ENCODE measurements at places on chromosomes 2 and 18. TPM values are rescaled to one million over a fixed set of nuclear protein-coding genes. Genes with fewer than 3 reads are reported as not detected.

CAPG gene
- 417 TPM for total RNA-seq

VIT gene
- not detected for total RNA-seq

ASXL3 gene
- not detected for total RNA-seq

SH3RF3 gene
- total RNA-seq: 6.1 TPM

ARHGAP15 gene
- total RNA-seq: not detected

TPO gene
- not detected for total RNA-seq

C1GALT1C1L gene
- 4.6 TPM for total RNA-seq

- peak; percentile 3 for DNase-seq
- no peak overlapping the region for H3K27ac ChIP-seq
- no peaks in the 10 kb centered on the region for H3K4me1 ChIP-seq
- no peak overlapping the region for H3K4me3 ChIP-seq
- peaks cover 35% of the 10 kb centered on the region for H3K27me3 ChIP-seq
Observed at GRCh38 chr18:47254341-47254939, 3.0 kb upstream of the SKOR2 start.

DNA sequence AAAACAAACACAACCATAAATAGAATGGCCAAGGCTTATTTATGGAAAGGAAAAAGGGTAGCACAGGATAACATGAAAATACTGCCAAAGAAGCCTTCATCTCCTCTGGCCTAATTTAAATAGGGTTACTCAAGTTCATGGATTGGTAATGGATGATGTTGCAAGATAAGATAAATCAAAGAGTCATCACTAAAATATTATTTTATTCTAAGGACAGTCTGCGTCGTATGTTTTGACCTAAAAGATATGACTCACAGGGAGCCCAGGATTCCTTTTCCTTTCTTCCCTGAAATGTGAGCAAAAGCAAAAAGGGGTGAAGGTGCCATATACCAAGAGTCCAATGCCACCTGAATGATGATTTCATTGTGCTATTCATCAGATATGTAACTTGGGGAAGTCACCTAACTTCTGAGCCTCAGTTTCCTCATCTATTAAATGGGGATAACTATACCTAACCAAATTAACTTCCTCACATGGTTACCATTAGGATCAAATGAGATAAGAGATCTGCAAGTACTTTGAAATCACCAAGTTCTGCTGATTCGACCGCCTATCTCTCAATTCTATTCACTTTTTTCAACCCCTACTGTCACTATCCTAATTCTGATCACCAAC, 137.7 kb downstream of the THADA start:
- peaks cover 4% of the 10 kb centered on the region for H3K36me3 ChIP-seq
- H3K27me3 ChIP-seq: no peaks in the 10 kb centered on the region
- no peak overlapping the region for H3K4me3 ChIP-seq

- H3K4me1 ChIP-seq: no peaks in the 10 kb centered on the region
- no peaks in the 10 kb centered on the region for H3K36me3 ChIP-seq
- H3K27me3 ChIP-seq: no peaks in the 10 kb centered on the region
Observed at GRCh38 chr2:187228986-187229385, 219.1 kb downstream of the CALCRL start.

DNA sequence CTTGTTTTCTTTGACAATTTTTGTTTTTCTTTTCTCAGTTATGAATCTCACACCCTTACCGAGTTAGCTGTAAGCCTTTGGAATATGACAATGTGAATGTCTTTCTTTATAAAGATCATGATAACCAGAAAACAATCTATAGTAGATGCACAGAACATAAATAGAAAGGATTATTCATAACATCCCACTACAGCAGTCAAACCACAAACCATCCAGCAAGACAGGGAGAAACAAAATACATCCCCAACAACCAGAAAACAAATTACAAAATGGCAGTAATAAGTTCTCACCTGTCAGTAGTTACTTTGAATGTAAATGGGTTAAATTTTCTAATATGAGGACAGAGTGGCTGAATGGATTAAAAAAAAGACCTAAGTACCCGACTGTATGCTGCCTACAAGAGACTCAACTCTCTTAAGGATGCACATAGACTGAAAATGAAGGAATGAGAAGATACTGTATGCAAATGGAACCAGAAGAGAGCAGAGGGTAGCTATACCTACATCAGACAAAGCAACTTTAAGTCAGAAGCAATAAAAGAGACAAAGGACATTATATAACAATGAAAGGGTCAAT, 124.6 kb downstream of the ZNF532 start:
- H3K27ac ChIP-seq: no peak overlapping the region
- no peaks in the 10 kb centered on the region for H3K36me3 ChIP-seq
- H3K4me3 ChIP-seq: no peak overlapping the region
- H3K4me1 ChIP-seq: 0 out of 2 replicates have a peak, but pooled peaks cover 7% of the 10 kb centered on the region
- H3K27me3 ChIP-seq: no peaks in the 10 kb centered on the region

GRCh38 chr2:10912796-10913455, 1.2 kb downstream of the KCNF1 start:
- H3K27me3 ChIP-seq: 0 out of 2 replicates have a peak, but pooled peaks cover 4% of the 10 kb centered on the region
- H3K27ac ChIP-seq: no peak overlapping the region
- no peak for DNase-seq
- H3K4me3 ChIP-seq: no peak overlapping the region

DNA sequence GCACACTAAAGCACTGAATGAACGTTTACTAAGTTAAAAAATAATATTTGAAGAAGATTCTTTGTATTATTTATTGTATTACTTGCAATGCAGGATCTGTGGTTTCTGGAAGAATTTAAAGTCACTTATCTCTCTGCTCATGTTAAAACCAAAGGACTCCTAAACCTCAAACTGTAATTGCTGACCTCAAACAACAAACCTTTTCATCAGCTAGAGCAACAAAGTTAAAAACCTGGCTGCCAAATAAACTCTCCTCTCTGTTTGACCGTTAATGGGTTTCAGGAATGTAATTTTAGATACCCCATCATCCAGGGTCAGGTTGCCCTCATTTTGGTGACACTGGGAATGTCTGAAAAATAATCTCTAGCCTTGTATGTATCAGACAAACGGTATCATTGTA, 239.1 kb downstream of the TGIF1 start:
- no peak for DNase-seq
- no peak overlapping the region for H3K4me3 ChIP-seq
- H3K36me3 ChIP-seq: no peaks in the 10 kb centered on the region
- H3K27me3 ChIP-seq: no peaks in the 10 kb centered on the region

DNA sequence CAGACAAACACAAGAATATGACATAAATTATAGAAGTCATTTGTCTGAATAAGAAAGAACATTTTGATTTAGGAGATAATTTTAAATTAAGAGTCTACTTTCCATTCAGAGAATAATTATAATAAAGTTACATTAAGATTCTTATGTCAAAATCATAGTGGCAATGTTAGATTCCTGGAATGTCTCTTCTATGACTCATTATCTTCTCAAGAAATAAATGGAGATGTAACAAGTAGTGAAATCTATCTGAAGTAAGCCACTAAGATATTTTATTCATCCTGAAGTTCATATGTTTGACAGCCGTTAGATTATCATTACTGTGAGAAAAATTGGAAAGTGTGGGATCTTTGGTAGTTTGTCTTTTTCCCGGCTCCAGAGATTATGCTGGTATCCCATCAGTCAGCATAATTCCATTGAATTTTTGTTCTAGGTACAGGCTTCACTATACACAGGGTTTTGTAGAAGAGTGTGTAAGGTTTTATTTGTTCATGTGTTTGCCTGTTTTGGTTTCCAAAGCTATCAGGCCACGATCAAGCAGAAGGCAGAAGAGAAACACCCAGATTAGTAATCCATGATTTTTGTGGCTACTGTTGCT, 1246.6 kb upstream of the LRRTM1 start:
- no peaks in the 10 kb centered on the region for H3K4me1 ChIP-seq
- DNase-seq: no peak
- no peaks in the 10 kb centered on the region for H3K36me3 ChIP-seq
- H3K27ac ChIP-seq: no peak overlapping the region
- H3K27me3 ChIP-seq: no peaks in the 10 kb centered on the region
- H3K4me3 ChIP-seq: no peak overlapping the region

GRCh38 chr18:70337139-70337972, 48.5 kb downstream of the SOCS6 start:
- DNase-seq: peak; percentile 59
- peaks cover 42% of the 10 kb centered on the region for H3K4me1 ChIP-seq
- H3K4me3 ChIP-seq: peak overlapping the region; percentile 15
- H3K27ac ChIP-seq: peak overlapping the region; percentile 95
- H3K36me3 ChIP-seq: peaks cover 54% of the 10 kb centered on the region

DNA sequence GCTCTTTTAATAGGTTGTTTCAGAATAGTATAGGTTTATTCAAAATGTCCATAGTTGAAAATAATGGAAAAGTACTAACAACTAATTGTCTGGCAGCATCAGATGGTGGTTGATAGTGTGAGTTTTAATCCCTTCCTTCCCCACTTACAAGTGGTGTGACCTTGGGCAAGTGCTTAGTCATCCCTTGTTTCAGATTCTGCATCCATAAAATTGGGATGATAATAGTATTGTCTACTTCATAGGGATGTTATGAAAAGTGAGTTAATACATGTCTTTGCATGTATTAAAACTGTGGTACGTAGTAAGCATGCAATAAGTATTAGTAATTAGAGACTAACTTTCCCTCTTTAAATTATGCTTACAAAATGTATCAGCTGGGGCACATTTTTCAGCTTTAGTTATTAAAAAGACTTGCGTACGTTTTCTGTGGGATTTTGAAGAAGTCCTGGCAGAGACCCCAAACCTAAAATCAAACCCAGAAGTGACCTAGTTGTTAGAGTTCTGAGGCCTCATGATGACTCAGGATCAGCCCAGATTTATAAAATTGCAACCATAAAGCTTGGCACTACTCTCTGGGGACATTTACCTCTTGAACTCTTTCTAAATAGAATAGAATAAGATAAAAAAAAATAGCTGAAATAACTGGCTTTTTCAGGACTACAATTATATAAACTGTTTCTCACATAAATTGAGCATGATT, 8.6 kb downstream of the ITGA4 start:
- no peaks in the 10 kb centered on the region for H3K4me1 ChIP-seq
- no peak overlapping the region for H3K4me3 ChIP-seq
- no peaks in the 10 kb centered on the region for H3K27me3 ChIP-seq
- H3K36me3 ChIP-seq: no peaks in the 10 kb centered on the region
- no peak overlapping the region for H3K27ac ChIP-seq

GRCh38 chr2:68388772-68389171, 23.7 kb downstream of the PLEK start:
- H3K36me3 ChIP-seq: no peaks in the 10 kb centered on the region
- H3K4me1 ChIP-seq: no peaks in the 10 kb centered on the region
- H3K4me3 ChIP-seq: no peak overlapping the region
- H3K27me3 ChIP-seq: peaks cover 31% of the 10 kb centered on the region
- H3K27ac ChIP-seq: no peak overlapping the region

DNA sequence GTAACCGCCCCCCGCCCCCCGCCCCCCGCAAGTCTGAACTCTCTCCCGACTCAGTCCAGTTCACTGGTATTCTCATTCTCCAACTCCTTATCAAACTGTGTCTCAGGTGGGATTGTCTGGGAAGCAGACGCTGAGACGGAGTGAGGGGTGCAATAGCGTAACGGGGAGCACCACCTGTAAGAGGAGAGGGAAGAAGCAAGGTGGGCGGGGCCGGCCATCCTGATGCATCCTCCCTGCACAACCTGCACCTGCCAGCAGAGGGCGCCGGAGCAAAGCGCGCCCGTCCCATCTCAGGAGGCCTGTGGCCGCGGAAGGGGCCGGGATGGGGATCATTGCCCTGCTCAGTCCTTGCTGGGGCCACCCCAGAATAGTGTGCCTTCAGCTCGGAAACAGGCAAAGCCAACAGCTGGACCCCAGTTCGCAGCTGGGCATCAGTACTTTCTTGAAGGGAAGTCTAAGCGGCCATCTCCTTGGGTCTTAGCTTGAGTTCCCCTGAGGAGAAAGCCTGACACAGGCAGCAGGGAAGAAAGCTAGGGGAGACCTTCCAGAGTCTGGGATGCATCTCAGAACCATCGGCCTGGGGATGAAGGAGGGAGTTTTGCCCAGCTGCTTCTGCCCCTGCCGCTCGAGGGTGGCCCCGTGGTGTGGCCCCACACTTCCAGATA, 208.0 kb downstream of the TFCP2L1 start:
- peak overlapping the region; percentile 27 for H3K4me3 ChIP-seq
- H3K27ac ChIP-seq: no peak overlapping the region
- H3K4me1 ChIP-seq: peaks cover 16% of the 10 kb centered on the region
- H3K27me3 ChIP-seq: 0 out of 2 replicates have a peak, but pooled peaks cover 5% of the 10 kb centered on the region
- no peaks in the 10 kb centered on the region for H3K36me3 ChIP-seq

GRCh38 chr2:16184945-16185660, 244.8 kb downstream of the MYCN start:
- peaks cover 95% of the 10 kb centered on the region for H3K27me3 ChIP-seq
- H3K4me3 ChIP-seq: no peak overlapping the region
- no peak for DNase-seq

DNA sequence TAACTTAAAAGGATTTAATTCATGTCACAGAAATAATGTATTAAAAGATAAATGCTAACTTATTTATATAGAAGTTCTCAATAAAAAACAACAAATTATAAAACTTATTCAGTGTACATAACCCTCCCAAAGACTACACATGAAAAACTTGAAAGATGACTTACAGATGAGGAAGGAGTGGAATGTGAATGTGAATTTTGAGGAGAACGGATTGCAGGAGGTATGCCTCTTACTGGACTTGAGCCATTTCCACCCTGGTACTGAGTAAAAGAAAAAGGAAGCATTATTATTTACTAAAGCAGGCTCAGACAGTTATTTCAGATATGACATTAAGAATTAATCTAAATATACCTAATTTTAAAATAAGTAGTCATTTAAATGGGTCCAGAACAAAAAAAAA, 104.4 kb downstream of the TLK1 start:
- no peaks in the 10 kb centered on the region for H3K27me3 ChIP-seq
- H3K4me3 ChIP-seq: no peak overlapping the region
- H3K36me3 ChIP-seq: peaks cover 17% of the 10 kb centered on the region
- H3K27ac ChIP-seq: no peak overlapping the region

GRCh38 chr2:224876522-224876921, 160.4 kb upstream of the CCDC195 start:
- no peaks in the 10 kb centered on the region for H3K27me3 ChIP-seq
- no peaks in the 10 kb centered on the region for H3K4me1 ChIP-seq
- no peak overlapping the region for H3K4me3 ChIP-seq
- H3K36me3 ChIP-seq: no peaks in the 10 kb centered on the region

- no peak for DNase-seq
- no peaks in the 10 kb centered on the region for H3K4me1 ChIP-seq
- no peak overlapping the region for H3K4me3 ChIP-seq
- no peak overlapping the region for H3K27ac ChIP-seq
Observed at GRCh38 chr2:51297488-51297887, 265.6 kb upstream of the NRXN1 start.

- H3K36me3 ChIP-seq: no peaks in the 10 kb centered on the region
- no peak overlapping the region for H3K4me3 ChIP-seq
- H3K4me1 ChIP-seq: no peaks in the 10 kb centered on the region
- H3K27ac ChIP-seq: no peak overlapping the region
- no peaks in the 10 kb centered on the region for H3K27me3 ChIP-seq
Observed at GRCh38 chr2:102999958-103000357, 238.1 kb downstream of the TMEM182 start.

GRCh38 chr2:184032983-184033382, 565.3 kb upstream of the ZNF804A start:
- H3K27ac ChIP-seq: no peak overlapping the region
- H3K36me3 ChIP-seq: no peaks in the 10 kb centered on the region
- no peaks in the 10 kb centered on the region for H3K4me1 ChIP-seq
- DNase-seq: no peak
- no peaks in the 10 kb centered on the region for H3K27me3 ChIP-seq

- H3K4me1 ChIP-seq: no peaks in the 10 kb centered on the region
- no peak overlapping the region for H3K27ac ChIP-seq
- no peak for DNase-seq
- H3K4me3 ChIP-seq: no peak overlapping the region
- H3K36me3 ChIP-seq: no peaks in the 10 kb centered on the region
Observed at GRCh38 chr2:174682007-174682577, 82.2 kb downstream of the CHRNA1 start.

- H3K36me3 ChIP-seq: no peaks in the 10 kb centered on the region
- H3K27me3 ChIP-seq: no peaks in the 10 kb centered on the region
- no peak overlapping the region for H3K27ac ChIP-seq
- H3K4me3 ChIP-seq: no peak overlapping the region
- no peaks in the 10 kb centered on the region for H3K4me1 ChIP-seq
Observed at GRCh38 chr2:181596556-181596955, 60.3 kb downstream of the CERKL start.

Measured in PC-9 (cell line).